ENCODE measurements at places on chromosomes 2 and 18.

DNA sequence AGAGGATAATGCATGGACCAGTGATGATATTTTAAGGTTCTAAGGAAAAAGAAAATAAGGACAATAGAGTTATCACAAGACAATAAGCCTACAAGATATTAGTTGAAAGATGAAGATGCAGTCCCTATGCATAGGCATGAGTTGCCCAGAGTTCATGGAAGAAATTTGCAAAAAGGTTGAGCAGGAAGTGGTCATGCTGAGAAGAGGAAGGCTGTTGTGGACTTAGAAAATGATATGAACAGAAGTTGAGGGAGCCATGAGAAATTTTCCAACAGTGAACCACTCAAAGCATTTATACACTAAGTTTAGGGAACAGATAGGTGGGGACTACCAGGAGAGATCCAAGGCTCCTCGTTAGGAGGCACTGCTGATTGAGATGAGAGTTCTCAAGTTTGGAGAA lies 3.5 kb downstream of the OSBPL6 start:
- no peak for DNase-seq

GRCh38 chr18:69400253-69400975 lies at the start of gene DOK6:
Gene DOK6 (plus strand): TSS chr18:69400888.
- peak; percentile 65 for DNase-seq

GRCh38 chr18:45837283-45838070 lies 12.0 kb downstream of the SIGLEC15 start:
- no peak for DNase-seq

GRCh38 chr2:56739413-56739812 lies 555.6 kb downstream of the CCDC85A start:
- DNase-seq, result no peak

DNA sequence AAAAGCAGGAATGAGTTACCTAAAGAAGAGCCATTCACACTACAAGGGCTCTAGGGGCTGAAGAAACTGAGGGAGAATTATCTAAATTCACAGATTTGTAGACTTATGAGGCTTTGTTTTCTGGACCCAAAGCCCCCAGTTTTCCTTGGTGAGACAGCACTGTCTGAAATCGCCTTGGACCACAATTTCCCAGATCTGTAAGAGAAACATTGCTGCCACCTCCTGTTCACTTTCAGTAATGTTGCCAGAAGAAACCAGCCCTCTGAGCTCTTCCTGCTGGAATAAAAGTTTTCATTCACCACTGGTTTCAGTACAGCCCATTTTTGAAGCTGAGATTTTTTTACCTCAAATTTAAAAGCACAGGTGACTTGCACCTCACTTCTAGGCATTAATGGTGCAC lies 169.2 kb downstream of the CDH20 start:
- DNase-seq, result peak; percentile 59

DNA sequence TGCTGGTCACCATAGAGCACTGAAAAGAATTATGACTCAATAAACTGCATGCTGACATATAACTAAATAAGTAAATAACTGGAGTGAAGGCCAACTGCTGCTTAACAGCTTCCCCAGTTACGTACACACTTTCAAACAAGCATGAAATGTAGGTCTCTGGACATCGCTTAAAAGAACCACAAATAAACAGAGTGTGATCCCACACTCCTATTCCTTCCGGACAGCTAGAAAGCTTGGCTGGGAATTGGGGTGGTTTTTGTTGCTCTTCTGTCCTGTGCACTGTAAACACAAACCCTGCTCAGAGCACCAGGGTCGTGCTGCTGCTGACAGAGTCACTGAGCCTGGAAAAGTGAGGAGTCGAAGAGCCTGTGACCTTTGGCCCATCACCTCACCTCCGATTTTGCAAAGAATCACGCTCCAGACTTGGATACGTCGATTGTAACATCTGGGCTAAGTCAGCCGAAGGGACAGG lies 162.7 kb upstream of the NT5C1B start:
- no peak for DNase-seq

DNA sequence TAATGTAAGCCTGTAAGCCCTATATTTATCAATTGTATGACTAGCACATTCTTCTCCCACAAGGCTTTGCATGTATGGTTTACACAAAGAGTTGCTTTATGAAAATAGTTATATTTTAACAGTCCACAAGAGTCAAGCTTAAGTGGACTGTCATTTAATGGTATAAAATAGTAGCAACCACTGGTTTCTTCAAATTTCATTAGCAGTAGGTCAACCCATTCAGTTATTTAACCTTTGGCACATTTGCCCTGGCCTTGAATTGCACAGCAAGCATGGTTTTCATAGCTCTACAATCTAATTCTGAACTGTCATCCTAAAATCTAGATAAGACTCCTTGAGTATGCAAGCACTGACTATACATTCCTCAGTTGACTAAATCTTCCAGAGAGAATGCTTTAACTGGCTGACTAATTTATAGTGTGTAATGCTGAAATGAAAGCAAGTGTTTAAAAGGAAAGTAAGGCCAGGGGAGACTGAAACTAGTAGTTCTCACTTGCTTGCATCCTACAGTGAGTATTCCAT lies 1.8 kb downstream of the DPP4 start:
- DNase-seq, result no peak

DNA sequence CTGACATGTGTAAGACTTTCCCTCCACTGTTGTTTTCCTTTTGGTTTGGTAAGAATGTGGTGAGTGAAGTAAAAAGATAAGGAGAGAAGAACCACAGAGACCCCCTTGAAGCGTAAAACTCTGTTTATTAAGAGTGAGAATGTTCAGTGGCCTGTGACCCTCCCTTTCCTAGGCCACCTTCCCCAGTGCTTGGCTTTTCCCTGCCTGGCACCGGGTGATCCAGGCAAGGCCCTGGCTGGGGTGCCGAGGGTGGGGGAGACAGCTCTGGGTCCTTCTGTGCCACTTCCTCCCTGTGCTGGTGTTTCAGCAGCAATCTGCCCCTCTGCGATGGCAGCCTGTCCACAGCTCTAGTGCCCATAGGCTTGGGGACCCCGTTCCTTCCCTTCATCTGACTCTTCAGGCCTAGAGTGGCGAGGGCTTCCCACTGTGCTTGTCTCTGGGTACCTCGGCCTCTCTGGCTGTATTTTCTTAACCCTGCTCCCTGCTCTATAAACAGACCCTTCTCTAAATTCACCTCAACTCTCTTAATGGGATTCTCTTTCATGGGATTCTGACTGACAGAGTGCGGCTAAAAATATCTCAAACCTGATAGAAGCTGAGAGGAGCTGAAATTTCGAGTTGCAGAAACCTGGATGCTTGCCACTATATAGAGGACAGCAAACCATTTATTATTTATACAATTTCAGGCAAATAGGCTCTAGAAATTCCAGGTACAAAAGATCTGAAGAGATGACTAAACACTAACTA lies 461.0 kb downstream of the DLGAP1 start:
- no peak for DNase-seq

- no peak for DNase-seq
Observed at GRCh38 chr18:58394046-58394445, 234.8 kb downstream of the ALPK2 start.

GRCh38 chr2:231364061-231364460 lies 31.4 kb upstream of the B3GNT7 start:
- DNase-seq, result no peak

- DNase-seq, result no peak
Observed at GRCh38 chr2:180101846-180102245, 94.7 kb upstream of the CWC22 start.

GRCh38 chr18:42719221-42719620 lies 396.3 kb downstream of the RIT2 start:
- DNase-seq, result no peak

GRCh38 chr2:125418483-125418882 lies 1237.5 kb upstream of the GYPC start:
- DNase-seq, result no peak

DNA sequence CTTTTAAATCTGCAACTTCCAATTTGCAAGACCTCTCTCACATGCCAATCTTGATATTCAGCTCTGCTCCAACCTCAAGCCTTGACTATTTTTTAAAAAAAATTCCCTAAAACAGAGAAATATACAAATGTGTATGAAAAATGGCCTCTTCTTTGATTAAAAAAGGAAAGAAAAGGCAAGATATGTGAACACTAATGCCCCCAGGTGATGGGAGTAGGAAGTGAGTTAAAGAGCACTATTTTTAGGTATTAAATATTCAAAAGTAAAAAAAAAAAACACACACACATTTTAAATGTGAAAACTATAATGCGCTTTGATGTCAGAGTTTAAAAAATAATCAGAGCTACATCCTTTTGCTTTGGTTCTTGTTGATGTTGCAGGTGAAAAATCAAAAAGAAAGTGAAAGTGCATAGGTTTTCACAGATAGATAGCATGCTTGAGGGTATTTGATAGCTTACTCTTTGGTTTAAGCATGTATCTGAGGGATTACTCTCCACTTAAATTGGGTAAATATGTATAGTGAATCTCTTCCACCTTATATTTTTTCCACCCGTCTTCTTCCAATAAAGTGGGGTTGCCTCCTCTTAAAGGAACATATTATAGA lies 406.0 kb upstream of the POU3F3 start:
- DNase-seq, result peak; percentile 45

DNA sequence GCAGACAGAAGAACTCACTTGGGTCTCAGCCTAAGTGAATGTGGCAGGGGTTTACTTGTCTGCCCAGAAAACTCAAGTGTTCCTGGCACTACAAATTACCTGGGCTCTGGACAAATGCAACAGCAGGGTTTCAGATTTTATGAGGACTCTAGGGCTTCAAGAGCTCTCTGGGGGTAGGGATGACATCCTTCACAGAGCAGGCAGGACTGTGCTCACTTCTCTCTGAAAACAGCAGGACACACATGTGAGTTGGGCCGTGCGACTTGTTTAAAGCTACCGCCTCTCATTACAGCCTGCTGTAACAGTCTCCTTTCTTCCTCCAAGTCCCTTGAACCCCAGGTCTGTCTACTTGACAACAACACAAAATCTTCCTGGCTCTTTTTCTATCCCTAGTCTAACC lies 212.6 kb downstream of the EN1 start:
- no peak for DNase-seq

- DNase-seq, result no peak
Observed at GRCh38 chr2:20370191-20370590, 19.5 kb upstream of the PUM2 start.

DNA sequence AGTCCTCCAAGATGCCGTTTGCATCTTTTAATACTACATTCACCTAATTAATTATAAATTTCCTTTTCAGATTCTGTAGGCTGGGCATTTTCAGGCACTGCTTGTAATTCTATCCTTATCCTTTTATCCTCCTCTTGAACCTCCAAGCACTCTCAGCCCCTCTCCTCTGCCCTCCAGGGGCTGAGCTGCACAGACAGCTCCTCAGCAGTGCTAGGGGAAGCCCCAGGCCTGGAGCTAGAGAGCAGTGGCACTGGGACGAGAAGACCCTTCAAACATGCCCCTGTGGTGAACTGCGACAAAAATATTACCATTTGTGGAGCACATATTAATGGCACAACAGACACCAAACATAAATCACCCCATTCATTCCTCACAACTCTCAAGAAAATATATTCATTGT lies 32.9 kb downstream of the CFAP210 start:
- DNase-seq, result peak; percentile 1

DNA sequence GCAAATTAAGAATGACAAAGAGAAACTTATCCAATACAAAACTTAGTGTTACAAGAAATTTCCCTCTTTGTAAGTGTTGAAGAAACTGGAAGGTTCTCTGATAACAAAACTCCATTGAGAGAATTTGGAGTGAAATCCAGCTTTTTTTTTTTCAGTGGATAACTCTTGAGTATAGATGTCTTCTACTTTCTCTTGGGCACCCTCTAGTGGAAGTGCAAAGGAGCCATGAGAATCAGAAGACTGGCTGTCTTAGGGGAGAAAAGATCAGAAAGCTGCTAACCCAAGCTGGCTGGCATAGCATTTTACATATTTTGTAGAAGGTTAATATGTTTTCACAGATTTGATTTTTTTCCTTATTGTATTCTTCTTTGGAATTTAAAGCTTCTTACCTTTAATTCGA lies 138.8 kb upstream of the SATB2 start:
- no peak for DNase-seq

DNA sequence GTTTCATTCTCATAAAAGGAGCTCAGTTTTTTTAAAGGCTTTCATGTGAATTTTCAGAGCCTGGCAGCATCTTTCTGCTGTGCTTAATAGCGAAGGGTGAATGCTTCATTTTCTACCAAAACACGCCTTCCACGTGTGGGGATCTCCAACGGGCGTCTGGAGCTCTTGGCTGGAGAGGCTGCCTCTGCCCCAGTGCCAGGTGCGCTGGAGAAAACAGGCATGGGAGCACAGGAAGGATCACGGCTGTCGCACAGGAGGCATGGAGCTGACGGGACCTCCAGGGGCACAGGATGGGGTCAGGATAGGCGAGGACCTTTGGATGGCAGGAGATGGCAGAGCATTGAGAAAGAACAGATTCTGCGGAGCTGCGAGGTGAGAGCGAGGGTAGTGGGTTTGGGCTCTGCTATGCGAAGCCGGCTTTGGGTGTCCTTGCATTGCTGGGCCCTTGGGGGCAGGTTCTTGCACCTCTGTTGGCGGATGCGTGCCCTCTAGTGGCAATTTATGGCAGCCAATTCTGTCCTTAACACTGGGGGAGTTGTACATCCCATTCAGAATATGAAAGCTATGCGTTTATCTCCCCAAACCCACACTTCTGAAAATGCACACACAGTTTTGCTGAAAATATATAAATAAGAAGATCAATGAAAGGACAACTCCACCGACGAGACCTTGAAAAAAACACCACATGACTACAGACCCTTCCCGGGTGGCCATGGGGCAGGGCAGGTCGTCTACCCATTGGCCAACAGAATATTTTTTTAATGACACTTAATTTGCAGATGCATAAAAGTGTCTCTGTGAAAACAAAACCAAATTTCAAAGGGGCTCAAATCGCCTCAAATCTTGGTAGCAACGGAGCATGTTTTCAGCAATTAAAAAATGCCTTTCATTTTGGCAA lies 90.4 kb upstream of the SLC35G4 start:
- DNase-seq, result peak; percentile 1

DNA sequence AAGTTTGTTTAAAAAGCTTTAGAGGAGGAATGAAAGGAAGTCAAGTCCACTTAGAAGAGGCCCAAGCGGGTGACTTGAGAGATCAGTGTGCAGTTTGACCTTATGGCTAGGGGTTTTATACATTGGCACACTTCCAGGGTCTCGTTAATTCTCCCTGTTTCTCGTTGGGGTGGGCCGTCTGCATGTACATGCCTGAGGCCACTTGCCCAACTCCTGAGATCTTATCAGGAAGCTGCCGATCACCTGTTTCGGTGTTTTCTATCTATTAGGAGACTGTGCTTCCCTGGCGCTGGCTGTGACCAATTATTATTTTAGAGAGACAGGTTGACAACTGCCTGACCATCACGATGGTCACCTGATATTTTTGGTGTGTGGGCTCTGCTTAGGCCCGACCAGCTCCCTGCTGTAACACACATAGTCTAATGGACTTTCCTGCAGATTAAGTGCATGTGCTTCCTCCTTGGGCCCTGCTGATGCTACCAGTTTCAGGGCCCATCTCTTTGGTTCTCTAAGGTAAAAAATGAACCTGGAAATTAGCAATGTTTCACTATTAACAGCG lies 31.0 kb upstream of the MSH6 start:
- no peak for DNase-seq

DNA sequence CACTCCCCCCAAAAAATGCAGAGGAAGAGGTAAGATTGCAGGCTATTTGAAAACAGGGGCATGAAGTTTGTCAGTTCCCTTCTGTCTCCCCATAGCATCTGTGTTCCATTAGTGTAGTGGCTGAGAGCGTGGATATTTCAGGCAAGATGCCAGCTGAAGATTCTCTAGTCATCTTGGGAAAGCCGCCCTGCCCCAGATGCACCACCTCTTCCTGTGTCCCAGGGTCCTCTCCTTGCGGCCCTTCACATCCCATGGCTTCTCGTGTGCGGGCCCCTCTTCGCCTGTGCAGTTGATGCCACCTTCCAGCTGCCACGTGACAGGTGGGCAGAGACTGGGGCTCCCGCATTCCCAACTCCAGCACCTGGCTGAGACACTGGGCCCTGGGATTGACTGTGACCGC lies 16.1 kb downstream of the TMEM127 start:
- DNase-seq, result no peak

Data from NCI-H1436 (cell line).